ENCODE measurements at places on chromosomes 3 and 15.

- DNase-seq: no peak
Observed at GRCh38 chr3:69445024-69445423, 59.1 kb upstream of the FRMD4B start.

DNA sequence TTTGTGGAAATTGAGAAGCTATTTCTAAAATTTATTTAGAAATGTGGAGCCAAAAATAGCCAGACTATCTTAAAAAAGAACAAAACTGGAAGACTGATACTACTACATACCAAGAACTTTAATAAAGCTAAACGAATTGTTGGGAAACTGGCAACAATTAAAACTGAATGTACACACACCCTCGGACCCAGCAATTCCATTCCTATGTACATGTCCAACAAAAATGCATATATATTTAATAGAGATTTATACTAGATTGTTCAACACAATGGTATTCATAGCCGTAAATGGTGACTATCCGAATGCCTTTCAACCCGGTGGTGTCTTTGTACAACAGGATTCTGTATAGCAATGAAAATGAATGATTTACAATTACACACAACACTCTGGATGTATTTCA, 136.5 kb upstream of the RASGRP1 start:
- no peak for DNase-seq

- DNase-seq: no peak
Observed at GRCh38 chr3:45816544-45816943, 20.2 kb upstream of the SLC6A20 start.

- DNase-seq: no peak
Observed at GRCh38 chr3:9097495-9097894, 134.2 kb upstream of the RAD18 start.

- DNase-seq: no peak
Observed at GRCh38 chr3:38031022-38031994, 1.9 kb upstream of the PLCD1 start.

- DNase-seq: no peak
Observed at GRCh38 chr3:118556983-118557382, 477.7 kb downstream of the IGSF11 start.

DNA sequence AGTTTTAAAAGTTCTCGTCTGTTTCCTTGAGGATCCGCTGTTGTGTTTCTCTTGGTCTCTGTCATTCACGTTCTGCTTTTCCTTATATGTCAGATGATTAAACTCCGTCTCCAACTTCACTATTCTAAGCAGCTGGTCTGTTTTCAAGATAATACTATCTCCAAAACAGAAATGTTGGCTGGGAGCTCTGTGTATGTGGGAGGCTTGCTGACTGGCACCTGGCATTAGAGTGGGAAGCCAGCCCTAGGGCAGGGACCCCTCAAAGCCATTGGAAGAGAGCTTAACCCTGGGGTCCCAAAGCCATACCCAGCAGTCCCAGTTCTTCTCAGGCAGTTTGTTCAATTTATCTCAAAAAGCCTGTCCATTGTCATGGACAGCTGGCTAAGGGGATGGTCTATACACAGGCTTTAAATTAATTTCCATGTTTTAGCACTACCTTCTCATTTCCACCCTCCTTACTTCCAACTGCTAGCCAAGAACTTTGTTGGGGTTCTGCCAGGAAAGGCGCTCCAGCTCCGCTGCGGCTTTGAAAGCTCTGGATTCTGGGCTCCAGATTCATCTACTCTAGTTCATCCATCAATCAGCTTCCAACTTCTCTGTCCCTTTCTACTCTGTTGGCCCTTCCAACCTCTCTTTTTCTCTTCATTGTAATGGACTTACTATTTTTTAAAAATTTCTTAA, 9.2 kb downstream of the BTBD1 start:
- no peak for DNase-seq

DNA sequence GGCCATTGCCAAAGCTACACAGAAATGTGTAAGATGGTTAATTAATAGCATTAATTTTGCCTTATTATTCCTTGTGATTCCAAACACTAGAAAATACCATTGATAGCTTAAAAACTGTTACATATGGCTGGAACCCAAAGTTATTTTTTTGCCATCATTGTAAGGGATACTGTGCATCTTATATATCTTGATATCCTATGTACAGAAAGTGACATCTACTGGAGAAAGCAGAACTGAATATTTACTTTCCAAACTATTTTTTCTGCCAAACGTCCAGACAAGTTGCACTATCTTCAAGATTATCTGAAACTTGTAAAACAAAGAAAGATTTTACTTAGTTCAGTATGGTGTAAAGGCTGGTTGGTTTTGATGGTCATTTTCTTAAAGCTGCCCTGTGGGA, 33.3 kb upstream of the MEIS2 start:
- peak; percentile 48 for DNase-seq

- DNase-seq: no peak
Observed at GRCh38 chr3:195811756-195812155, at the start of gene MUC4. TSS of gene MUC4 (minus strand) at chr3:195811929. CDS start at chr3:195811817, 112 bp downstream.

DNA sequence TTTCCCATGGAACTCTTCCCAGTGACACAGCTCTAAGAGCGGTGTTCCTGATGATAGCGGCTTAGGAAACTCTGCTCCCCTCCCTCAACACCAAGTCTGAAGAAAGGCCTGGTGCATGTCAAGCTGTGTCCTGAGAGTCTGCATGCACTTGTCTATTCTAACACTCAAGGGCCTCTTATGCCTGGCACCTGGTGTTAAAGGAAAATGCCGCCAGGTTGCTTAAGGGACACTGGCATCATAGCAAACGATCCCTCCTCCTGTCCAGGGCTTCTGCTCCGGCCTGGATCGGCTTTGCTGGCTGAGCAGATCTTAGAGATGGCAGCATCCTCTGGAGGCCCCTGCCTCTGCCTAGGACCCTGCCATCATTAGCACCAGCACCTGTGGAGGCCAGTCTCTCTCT, 121.7 kb downstream of the MEGF11 start:
- DNase-seq: no peak

DNA sequence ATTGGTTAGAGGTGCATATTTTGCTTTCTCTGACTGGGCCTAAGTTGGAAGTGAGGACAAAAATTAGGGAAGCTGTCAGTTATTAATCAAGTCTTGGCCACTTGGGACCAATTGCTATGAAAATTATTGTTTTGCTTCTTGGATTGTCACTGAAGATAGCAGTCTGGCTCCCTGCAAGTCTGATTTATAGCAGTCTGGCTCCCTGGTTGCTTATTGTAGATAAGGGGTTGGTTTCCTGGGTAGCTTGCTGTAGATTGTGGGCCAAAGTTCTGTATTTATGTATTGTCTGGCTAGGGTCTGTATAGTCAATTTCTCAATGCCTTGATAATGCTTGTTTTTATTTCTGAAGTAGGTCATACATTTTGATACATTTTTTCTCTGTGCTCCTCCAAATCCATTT, 13.3 kb upstream of the DRD3 start:
- DNase-seq: no peak

DNA sequence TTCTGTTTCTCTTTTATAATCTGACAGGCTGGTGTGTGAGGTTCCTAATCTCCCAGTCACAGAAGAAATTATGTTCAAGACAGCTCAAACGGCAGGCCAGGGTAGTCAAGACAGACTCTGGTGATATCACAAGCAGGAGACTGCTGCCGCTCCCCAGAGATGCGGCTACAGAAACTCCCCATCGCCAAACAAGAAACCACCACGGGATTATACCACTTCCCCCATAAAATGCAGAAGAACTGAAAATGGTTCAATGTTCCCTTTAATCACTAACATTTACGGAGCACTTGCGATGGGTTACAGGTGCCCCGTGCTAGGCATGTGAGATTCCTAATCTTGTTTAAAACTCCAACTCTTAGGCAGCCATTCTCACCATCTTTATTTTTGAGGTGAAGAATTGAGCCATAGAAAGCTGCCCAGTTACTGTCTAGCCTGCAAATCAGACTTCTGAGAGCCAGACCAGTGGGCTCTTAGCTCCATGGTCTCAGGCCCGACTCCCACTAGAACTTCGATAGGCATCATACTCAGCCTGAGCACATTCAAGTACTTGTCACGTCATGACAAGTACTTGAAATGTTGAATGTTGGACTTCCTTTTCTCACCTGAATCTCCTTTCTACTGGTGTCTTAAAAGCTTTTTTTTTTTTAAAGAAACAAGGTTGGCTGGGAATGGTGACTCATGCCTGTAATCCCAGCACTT, 58.4 kb downstream of the TBC1D2B start:
- DNase-seq: peak; percentile 96

- DNase-seq: no peak
Observed at GRCh38 chr15:71072423-71072822, 42.8 kb upstream of the THSD4 start.

- peak; percentile 81 for DNase-seq
Observed at GRCh38 chr15:62306851-62307504, 141.9 kb upstream of the C2CD4B start.

GRCh38 chr3:21795921-21796320, 44.9 kb upstream of the ZNF385D start:
- DNase-seq: no peak

Data from KBM-7 (cell line).